ENCODE measurements at places on chromosomes 5 and 9.
A peak's percentile ranks its signal among the peaks of the same experiment; 100 is the strongest.

DNA sequence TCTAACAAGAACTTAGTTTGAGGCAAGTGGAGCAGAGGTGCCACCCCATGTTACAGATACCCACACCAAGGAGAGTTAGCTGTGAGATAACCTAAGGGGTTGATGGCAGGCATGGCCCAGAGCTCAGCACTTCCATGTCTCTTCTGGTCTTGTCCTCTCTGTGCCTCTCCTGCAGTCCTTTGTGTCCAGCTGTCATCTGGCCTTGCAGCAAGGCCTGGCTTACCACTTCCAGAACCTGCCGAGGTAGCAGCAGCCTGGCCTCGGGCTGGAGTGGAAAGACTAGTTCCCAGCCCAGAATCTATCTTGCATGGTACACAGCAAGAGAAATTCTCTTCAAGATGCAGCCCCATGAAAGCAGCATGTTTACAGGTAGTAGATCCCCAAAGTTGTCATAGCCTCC is 41.5 kb downstream of the PIP5K1B start:
- no peak for DNase-seq

GRCh38 chr5:110815916-110816605 is 77.3 kb downstream of the SLC25A46 start:
- no peak for DNase-seq

DNA sequence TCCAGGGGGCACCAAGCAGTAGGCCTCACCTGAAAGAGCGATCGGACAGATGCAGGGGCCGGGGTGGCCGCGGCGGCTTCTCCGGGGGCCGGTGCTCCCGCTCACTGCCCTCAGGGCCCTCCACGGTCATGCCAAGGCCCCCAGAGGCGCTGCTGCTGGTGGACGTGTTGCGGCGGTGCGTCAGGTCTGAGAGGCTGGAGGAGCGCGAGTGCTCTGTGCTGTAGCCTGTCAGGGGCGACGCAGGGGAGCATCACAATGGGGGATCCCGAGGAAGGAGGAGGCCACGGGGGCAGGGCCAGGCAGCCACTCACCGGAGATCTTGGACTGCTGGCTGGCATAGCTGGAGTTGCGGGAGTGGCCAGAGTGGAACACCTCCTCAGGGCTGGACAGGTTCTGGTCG is 7.7 kb upstream of the DPM2 start:
- DNase-seq, result no peak

GRCh38 chr5:134139377-134139851 is 24.9 kb downstream of the TCF7 start:
- no peak for DNase-seq

- no peak for DNase-seq
Measured at GRCh38 chr5:59206132-59206581, 623.3 kb downstream of the RAB3C start.

DNA sequence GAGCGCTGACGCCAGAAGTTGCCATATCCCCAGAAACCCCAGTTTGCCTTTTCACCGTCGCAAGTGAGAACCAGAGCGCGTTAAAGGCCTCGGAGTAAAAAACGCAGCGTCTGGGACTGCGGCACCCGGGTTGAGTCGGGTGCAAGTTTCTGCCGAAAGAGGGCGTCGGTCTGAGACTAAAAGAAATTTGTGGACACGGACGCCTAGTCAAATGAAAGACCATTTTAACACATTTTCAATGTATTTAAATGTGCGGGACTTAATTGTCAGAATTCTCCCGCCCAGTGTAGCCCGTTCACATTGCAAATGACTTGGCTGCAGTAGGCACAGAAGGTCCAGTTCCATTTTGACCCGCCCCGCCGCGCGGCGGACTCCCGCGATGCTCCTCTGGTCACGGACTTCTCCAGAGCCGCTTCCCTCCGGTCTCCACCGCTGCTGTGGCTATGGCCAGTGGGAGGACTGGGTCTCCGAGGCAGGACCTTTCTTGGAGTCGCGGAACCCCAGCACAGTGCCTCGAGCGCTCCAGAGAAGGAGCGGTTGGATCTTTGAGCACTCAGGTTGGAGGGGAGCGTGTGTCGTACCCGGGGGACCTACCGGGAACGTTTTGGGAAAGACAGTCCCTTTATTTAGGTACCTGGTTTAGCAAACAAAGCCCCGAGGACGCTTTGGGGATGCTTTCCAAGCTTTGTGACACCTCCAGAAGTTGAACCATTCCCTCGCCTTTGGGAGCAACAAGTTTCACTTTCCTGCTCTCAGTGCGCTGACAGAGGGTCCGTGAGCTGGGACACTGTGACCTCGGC is 1.2 kb upstream of the NPR3 start:
- peak; percentile 83 for DNase-seq

GRCh38 chr5:164059471-164059870 is 554.1 kb downstream of the MAT2B start:
- DNase-seq, result no peak

DNA sequence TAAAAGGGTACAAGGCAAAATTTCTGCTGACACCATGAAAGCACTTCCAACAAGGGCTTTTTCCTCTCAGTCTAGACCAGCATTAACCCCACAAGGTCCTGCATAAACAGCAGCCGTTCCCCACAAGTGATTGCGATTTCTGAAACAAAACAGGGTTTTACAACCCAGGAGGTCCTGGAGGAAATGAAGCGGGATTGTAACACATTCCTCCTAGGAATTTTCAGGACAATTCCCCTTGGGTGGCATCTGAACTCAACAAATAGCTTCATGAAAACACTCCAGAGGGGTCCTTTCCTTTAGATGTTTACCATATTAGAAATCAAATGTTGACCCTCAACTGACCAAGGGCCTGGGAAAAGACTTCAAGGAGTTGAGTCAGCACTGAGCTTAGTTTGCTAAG is 36.7 kb upstream of the SHC3 start:
- no peak for DNase-seq

- no peak for DNase-seq
Measured at GRCh38 chr5:41751867-41752266, 118.4 kb downstream of the OXCT1 start.

GRCh38 chr9:5493679-5494511 is 16.4 kb upstream of the PDCD1LG2 start:
- DNase-seq, result peak; percentile 90

DNA sequence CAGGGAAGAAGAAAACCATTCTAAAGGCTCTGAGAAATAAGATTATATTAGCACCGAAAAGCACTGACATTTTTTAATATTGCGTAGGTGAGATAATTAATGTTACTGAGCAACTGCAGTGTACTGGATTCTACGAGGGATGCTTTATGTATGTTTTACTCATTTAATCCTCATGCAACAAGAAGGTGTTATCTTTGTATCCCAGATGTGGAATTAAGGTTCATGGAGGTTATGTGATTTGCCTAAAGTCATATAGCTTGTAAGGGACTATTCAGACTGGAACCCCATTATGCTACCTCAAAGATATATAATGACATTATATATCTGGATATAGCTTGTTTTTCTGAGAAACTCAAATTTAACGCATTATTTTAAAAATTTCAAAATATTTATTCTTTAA is 2.5 kb downstream of the FBXO4 start:
- DNase-seq, result no peak

- peak; percentile 95 for DNase-seq
Measured at GRCh38 chr5:95808686-95809413, 13.7 kb downstream of the GLRX start.

- DNase-seq, result no peak
Measured at GRCh38 chr9:9901624-9902023, 711.2 kb downstream of the PTPRD start.

GRCh38 chr9:94783102-94783682 is 56.7 kb downstream of the AOPEP start:
- DNase-seq, result peak; percentile 70

DNA sequence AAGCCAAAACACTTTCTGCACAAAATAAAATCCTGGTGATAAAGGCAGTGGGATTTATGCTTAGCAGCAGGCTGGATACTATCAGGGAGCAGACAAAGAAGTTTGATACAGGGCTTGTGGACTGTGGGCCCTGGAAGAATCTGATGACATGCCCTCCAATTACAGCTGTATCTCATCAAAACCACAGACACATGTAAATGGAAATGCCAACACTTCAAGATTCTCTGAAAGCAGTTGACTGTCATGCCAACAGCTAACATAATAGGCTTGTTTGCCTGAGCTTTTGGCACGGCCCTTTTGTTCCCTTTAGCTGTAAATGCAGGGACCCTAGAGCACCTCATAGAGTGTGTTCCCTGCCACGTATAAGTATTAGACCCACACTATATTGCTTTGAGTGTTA is 114.4 kb downstream of the STK32A start:
- DNase-seq, result no peak

DNA sequence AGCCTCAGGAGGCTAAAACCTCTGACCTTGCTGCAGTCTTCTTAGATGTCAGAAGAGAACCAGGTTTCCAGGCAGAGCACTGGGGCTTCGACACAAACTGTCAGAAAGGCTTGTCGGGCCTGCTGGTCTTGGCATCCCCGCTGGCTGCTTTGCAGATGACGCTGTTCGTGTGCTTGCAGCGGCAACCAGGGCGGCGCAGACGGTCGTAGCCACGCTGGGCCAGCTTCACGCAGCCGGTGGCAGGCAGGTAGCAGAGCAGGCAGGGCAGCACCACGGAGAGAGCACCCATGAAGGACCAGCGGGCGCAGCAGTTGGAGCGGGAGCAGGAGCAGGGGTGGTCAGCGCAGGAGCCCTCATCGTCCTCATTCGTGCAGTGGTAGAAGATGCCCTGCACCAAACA is 10.7 kb downstream of the SPRY4 start:
- no peak for DNase-seq

DNA sequence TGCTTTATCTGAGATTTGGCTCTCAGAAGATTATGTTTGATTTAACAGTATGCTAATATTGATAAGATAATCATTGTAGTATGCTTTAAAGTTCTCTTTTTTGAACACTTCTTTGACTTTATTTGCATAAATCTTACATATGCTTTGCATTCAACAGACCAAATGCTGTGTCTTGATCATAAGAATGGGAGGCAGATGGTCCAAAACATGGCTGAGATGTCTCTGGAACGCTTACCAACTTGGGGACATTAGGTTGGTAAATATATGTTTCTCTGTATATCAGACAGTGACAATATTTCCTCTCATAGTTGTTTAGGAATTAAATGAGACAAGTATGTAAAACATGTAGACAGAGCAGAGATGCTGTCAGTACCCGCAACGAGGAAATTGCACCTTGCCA is 197.9 kb upstream of the CTNND2 start:
- DNase-seq, result no peak

- peak; percentile 82 for DNase-seq
Measured at GRCh38 chr5:141475625-141476131, at the start of gene PCDHGC3. PCDHGC3 (plus strand) TSS chr5:141475966; CDS start chr5:141476117, 151 bp downstream.

Measured in suppressor macrophage (primary cell).